ENCODE measurements at places on chromosomes 6 and 20.

DNA sequence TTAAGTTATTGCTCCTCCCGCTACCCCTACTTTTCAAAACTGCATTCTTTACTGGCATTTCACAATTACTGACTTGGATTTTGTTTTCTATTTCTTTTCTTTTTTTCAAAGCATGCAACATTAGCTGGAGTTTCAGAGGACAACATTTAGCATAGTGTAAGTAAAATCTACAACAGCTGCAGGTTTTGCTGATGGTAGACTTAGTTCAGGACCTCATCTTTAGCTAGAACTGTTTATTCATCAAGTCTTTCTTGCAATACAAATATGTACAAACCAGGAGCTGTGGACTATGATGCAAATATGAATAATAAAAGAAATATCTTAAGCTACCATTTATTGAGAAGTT lies 728 bp upstream of the CEP162 start:
- DNase-seq, result no peak

GRCh38 chr20:43560974-43561373 lies 2.1 kb downstream of the SGK2 start:
- no peak for DNase-seq

- no peak for DNase-seq
Observed at GRCh38 chr6:14550410-14550809, 432.8 kb downstream of the CD83 start.

- no peak for DNase-seq
Observed at GRCh38 chr6:117481926-117482239, 591 bp upstream of the DCBLD1 start.

GRCh38 chr6:165675120-165675519 lies 12.1 kb upstream of the PDE10A start:
- no peak for DNase-seq

DNA sequence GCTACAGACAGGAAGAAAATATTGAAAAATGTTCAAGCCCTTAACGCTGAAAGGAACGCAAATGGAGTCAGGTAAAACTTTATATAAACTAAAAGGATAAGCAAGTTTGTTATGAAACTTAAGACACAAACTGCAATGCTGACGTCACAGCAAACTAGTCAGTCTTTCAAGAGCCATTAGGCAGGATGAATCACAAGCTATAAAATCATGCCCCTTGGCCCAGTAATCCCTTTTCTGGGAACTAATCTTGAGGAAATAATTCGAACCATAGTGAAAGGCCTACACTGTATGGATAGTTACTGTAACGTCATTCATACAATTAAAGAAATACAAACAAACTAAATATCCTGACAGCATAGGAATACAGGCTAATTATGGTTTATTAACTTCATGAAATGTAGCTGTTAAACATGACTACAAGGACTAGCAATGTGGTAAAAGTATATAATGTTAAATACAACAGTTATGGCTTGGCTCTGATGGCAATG lies 42.7 kb upstream of the HINT3 start:
- DNase-seq, result no peak

GRCh38 chr6:98203170-98203806 lies 631.1 kb upstream of the POU3F2 start:
- no peak for DNase-seq

DNA sequence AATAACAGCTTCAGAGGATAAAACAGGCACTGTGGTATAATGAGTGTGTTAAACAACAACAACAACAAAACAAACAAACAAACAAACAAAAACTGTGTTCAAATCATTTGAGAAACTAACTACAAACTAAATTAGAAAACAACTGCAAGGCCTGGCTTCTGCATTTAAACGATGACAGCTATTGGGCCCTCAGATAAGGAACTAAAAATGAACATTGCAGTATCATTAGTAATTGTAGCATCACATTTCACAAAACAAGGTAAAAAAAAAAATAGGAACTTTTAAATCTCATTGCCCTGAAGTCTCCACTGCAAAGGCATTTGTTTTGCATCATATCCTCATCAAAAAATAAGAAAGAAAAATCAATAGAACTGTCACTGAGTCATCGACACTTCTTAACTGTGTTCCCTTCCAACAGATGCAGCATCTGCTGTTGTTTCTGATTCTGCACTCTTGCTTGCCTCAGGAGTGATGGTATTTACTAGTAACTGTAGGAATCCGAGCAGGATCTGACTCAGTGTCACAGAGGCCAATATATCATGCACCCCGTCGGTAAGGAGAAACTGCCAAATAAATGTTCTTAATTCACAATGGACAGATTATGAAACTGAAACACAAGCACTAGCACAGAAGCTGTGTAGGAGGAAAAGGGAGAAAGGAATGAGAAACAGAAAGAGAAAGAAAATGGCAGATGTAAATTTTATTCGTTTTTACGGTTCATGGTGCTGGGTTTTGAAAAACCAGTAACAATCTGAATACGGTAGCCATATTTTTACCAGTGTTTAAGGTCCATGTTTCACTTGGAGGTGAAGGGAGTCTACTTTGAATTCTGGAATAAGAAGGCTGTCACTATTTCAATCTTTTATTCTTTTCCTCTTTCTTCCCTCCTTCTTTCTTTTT lies 365.7 kb upstream of the EPHA7 start:
- no peak for DNase-seq

All from D341Med (cell line).